ENCODE measurements at places on chromosomes 5 and 9. TPM values are rescaled to one million over a fixed set of nuclear protein-coding genes. Genes with fewer than 3 reads are reported as not detected.

- DNase-seq, result no peak
Observed at GRCh38 chr5:123090661-123091297, 1.7 kb downstream of the PRDM6 start.

GRCh38 chr9:33130961-33131789 is 36.0 kb downstream of the B4GALT1 start:
- no peak for DNase-seq

DNA sequence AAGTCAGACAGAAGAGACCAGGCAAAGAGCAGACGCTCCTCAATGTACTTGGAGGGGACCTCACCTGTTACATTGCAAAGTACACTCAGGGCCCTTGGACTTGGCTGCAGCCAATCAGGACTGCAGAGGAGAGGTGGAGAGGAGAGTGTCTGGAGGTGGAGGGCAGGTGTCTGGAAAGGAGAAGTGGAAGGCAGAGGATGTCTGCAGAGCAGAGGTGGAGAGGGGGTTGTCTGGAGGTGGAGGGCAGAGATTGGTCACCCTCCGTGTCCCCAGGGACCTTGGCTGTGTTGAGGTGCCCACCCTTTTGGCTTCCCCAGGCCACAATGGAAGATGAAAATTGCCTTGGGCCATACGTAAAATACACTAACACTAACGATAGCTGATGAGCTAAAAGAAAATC is 241.3 kb upstream of the IRX2 start:
- no peak for DNase-seq

DNA sequence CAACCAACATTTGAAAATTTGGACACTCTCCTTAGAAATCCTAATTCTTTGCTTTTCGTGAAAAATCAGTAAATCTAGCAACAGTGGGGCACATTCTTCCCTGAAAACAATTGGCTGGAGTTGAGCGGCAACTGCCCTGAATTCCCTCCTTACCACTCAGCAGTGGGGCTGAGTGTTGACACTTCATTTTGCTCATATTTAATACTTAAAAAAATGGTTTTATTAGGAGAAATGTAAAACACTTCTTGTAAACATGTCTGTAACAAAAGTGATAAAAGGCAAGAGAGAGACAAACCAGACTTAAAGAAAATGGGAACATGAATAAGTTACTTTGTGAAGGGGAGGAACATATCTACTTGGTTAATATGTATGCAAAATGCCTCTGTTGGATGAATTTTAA is 193.5 kb downstream of the CNTLN start:
- DNase-seq, result no peak

The SPOUT1 gene
- total RNA-seq, result 72.9 TPM

The BARHL1 gene
- total RNA-seq, result not detected

DNA sequence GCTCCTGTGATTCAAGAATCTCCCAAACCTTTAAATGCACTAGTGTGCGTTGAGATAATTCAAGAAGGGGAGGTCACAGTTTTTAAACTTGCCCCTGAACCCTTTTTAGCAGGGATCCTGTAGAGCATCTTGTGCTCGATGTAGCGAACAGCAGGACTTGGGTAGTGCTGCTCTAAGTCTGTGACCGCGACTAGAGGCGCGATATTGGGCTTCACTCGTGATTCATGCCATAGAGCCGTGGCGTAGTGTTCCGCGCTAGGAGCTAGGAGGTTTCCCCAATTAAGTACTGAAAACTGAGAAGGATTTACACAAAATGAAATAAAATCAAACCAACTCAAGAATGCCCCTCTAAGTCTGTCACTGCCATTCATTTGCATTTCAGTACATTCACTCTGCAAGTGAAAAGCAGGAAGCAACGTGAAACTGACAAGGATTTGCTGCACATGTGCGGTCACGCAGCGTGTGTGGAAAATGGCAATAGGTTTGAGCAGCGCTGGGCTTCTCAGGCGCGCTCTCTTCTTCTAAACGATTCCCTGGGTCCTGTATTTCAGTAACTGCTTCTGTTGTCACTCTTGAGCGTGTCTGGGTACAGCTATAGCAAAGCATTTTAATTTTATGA is 1135.9 kb upstream of the WWC1 start:
- DNase-seq, result no peak

The LOX gene
- not detected for total RNA-seq

The NSG2 gene
- total RNA-seq, result not detected

DNA sequence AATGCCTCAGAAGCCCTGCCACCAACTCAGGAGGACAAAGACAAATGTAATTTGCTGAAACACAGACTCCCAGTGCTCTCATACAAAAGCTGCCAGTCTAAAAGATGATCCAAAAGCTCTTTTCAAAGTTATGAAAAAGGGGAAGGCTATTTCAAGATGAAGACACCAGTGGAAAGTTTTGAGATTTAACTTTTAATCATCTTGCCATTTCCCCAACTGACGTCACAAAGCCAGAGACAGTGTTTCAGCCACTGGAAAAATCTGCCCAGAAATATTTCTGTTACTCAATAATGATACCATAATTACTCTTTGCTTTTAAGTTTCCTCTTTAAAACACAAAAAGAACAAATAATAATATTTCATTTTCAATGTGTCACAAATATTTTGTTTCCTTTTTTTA is 20.9 kb downstream of the ENG start:
- DNase-seq, result no peak

The FGD3 gene
- 57.7 TPM for total RNA-seq

The NDST1 gene
- 2.4 TPM for total RNA-seq

The SPINK13 gene
- total RNA-seq, result not detected

DNA sequence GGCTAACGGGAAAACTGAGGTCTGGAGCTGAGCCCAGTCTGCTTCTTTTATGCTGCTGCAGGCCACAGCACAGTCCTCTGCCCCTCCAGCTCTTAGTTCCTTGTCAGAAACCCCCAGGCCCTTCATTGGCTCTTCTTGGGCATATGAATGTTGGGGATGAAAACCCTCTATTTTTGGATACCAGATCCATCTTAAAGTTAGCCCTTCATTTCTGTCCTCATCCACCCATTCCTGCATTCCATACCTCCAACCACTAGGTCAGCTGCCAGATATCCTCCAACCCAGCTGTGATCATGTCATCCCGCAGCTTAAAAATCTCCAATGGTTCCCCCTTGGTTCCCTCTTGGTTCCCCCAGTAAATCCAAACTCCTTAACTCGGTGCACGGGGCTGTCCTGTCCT is 1.8 kb upstream of the SLC25A51 start:
- no peak for DNase-seq

- DNase-seq, result no peak
Observed at GRCh38 chr5:61304590-61305381, 27.3 kb upstream of the ZSWIM6 start.

The PAEP gene
- total RNA-seq, result not detected

DNA sequence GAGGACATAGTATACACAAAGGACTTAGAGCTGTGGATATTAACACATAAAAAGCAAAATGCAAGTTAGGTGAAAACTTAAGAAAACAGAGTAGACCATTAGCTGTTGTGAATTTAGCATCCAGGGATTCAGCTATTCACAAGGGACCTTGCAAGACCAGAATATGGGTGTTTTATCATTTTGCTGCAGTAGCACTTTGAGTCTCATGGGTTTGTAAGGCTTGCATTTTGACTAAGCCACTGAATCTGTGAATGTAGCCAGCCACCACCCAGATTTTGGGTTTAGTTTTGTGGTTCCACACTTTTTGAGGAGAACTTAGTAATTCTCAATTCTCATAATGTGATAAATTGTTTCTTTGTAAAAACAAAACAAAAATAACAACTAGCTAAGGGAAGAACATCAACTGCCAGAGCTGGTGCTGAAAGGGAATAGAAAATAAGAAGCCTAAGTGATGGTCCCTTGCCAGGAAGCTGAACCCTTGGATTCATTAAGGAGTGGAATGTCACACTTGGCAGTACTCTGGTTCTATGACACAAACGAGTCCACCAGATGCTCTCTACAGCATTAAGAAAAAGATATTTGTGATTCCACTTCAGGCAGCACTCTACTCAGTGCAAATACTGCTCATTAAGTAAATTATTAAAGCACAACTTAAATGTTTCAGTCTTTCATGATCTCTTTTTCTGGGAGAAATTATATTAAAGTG is 557.4 kb upstream of the ZNF462 start:
- DNase-seq, result no peak

- DNase-seq, result peak; percentile 56
Observed at GRCh38 chr9:74951725-74952151, 974 bp downstream of the C9orf40 start.

DNA sequence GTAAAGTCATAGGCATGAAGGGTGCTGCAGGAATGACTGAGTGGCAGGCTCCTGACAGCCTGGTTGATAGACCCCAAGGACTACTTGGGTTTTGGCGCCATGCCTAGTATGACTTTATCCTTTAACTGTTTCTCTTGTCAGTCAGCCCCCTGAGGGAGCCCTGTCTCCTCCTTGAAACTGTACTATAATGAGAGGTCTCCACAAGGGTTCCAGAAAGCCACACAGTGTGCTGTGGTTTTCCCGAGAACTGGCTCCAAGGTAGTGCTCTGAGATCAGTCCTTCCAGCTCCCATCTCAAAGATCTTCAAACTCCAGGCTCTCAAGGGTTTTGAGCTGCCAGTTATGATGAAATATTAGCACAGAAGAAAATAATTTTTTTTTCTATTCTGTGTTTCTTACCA is 26.7 kb upstream of the TNC start:
- no peak for DNase-seq

The GZMA gene
- total RNA-seq, result not detected

DNA sequence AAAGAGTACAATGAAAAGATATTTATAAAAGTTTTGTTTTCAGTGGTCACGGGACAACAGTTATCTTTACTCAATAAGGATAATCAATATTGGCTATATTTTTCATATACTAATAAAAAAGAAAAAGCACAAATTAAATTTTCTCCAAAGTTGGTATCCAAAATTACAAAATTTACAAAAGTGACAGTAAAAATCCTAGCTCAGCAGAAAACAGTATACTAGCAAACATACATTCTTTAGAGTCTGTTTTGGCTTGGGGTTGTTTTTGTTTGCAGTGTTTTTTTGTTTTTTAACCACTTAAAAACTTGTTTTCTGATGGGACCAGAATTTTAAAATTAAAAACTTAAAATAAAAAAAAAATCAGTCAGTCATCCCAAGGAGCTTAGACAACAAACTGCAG is 183.2 kb downstream of the DENND1A start:
- DNase-seq, result no peak

- peak; percentile 4 for DNase-seq
Observed at GRCh38 chr5:83608122-83608521, 112.5 kb downstream of the HAPLN1 start.

The PHF24 gene
- not detected for total RNA-seq

- no peak for DNase-seq
Observed at GRCh38 chr5:25224316-25224982, 579.7 kb upstream of the CDH10 start.

GRCh38 chr9:21801683-21802417 is 586 bp upstream of the MTAP start:
- peak; percentile 36 for DNase-seq

The SOX30 gene
- total RNA-seq, result 0.36 TPM

DNA sequence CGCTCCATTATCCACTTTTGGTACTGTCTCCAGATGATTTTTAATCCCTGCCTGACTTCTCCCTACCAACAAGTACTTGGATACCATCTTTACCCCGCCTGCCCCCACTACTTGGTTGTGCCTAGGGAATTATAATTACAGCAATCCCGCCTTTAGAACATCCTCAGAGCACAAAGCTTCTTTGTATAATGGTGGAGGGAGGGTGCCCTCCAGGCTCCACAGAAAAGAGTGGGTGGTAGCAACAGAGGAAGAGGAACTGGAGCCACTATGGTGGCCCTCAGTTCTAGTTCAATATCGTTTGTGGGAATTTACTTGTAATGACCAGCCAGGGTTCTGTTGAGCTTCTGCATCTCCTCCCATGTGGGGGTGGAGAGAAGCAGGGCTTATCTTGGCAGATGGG is 79.0 kb upstream of the RNF38 start:
- DNase-seq, result no peak

- DNase-seq, result no peak
Observed at GRCh38 chr5:73280821-73281746, 108.1 kb downstream of the TMEM174 start.

Measured in activated naive CD4-positive, alpha-beta T cell treated with anti-CD3 and anti-CD28 coated beads for 36 hours (primary cell).